ENCODE measurements at places on chromosomes 13 and 19. TPM values are rescaled to one million over a fixed set of nuclear protein-coding genes. Genes with fewer than 3 reads are reported as not detected.

- DNase-seq: no peak
Observed at GRCh38 chr13:100275746-100276145, 186.9 kb downstream of the PCCA start.

DNA sequence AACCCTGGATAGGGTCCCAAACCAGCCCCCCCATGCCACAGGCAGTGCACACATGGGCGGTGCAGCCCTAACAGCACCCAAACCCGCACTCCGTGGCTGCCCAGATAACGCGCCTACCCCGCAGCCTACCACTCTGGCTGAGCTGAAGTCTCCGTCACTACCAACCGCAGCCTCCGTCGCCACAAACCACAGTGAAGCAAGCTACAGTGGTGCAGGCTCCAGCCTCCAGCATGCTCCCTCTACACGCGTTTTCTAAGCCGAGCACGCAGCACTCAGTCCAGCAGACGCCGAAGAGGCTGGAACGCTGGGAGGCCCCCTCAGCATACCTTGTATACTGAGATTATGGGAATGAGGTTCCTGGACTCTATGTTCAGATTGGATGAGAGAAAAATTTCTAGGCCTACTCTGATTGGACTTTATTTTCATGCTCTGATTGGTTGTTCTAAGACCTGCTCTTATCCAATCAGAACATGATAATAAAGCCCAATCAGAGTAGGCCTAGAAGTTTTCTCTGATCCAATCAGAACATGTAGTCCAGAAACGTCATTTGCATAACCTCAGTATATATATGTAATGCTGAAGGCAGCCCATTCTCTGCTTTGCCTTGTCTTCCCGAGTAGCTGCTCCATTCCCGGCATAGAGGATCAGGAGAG, 56.7 kb upstream of the C1QTNF9B start:
- DNase-seq: no peak

GRCh38 chr13:48334534-48335127, 31.1 kb downstream of the RB1 start:
- no peak for DNase-seq

GRCh38 chr19:33370783-33371182, 2.7 kb upstream of the CEBPG start:
- no peak for DNase-seq

- no peak for DNase-seq
Observed at GRCh38 chr13:107835339-107836018, 379.9 kb downstream of the LIG4 start.

DNA sequence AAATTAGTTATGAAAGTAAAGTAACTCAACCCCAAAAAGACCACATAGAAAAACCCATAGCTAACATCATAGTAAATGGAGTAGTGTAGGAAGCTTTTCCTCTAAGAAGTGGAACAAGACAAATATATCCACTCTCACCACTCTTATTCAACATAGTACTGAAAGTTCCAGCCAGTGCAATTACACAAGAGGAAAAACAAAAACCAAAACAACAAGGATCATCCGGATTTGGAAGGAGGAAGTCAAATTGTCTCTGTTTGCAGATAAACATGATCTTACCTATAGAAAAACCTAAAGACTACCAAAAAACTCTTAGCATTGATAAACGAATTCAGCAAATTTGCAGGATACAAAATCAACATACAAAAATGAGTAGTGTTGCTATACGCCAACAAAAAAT, 8.5 kb upstream of the SIGLEC8 start:
- DNase-seq: no peak

DNA sequence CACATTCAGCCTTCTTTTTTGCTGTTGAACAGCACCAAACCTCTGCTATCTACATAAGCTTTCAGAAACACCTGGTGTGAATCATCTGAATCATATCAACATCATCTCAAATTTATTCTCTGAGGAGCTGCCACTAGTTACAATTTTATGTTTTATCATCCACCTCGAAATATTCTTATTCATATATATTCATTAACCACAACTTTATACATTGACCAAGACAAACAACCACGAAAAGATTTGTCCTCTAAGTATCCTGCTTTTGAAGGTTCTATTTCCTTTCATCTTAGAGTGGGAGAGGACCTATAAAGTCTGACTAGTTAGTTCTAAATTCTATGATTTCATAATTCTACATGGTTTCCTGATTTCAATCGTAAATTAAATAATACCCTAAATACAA, 18.9 kb downstream of the ESD start:
- DNase-seq: no peak

- DNase-seq: no peak
Observed at GRCh38 chr13:42575938-42576337, 2.0 kb downstream of the TNFSF11 start.

GRCh38 chr19:2048959-2049740, 1.9 kb downstream of the MKNK2 start:
- peak; percentile 75 for DNase-seq

GRCh38 chr13:21259571-21260455, 83.4 kb downstream of the MRPL57 start:
- no peak for DNase-seq

- DNase-seq: no peak
Observed at GRCh38 chr13:50584856-50585580, 258.5 kb downstream of the DLEU7 start.

GRCh38 chr13:27028683-27029480, 142.7 kb downstream of the USP12 start:
- DNase-seq: no peak

DNA sequence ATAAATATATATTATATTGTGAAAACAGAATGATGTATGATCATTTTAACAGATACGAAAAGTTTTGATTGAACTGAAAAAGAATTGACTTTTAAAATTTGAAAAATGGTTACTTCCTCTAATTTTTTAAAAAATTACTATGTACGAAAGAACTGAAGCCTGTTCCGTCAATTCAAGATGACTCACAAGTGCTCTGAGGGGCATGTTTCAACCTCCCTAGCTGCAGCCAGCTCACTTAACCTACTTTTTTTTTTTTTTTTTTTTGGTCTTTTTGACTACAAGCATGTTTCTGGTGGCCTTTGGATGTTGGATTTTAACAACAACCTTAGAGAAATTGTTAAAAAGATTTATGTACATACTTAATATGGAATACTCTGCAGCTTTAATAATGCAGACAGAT, 1139.3 kb downstream of the DIAPH3 start:
- DNase-seq: no peak

DNA sequence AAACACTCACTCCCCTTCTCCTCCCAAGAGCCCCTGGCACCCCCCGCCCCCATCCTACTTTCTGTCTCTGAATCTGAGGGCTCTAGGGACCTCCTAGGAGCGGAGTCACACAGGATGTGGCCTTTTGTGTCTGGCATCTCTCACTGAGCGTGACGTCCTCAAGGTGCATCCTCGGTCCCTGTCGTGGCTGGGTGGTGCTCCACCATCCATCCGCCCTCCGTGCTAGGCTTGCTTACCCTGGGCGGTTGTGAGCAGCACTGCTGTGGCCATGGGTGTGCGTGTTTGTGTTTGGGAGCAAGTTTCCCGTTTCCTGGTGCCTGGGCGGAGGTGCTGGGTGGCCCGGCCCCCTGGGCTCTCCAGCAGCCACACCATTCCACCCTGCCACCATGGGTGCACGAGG, 12.2 kb downstream of the PLEKHJ1 start:
- no peak for DNase-seq

DNA sequence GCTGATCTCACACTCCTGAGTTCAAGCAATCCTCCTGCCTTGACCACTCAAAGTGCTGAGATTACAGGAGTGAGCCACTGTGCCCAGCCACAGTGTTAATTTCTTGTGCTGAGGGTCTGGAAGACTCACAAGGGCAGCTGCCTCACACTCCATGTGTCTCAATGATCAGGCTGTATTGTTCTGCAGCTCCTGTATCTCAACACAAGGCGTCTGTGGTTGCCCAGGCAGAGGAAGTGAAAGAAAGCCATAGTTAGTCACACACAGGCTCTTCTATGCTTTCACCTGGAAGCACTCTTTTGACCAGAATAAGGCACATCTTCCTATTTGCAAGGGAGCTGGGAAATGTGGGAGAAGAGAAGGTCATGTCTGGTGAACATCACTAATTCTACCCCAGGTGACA, 107.3 kb upstream of the ZNF507 start:
- DNase-seq: no peak

GRCh38 chr19:7925171-7925851, 624 bp downstream of the CTXN1 start:
- peak; percentile 79 for DNase-seq

GRCh38 chr13:25095851-25096453, at the start of gene PABPC3:
Gene PABPC3, plus strand, starts transcription at chr13:25096136. Its CDS starts 63 bp downstream, at chr13:25096199.
- DNase-seq: no peak

DNA sequence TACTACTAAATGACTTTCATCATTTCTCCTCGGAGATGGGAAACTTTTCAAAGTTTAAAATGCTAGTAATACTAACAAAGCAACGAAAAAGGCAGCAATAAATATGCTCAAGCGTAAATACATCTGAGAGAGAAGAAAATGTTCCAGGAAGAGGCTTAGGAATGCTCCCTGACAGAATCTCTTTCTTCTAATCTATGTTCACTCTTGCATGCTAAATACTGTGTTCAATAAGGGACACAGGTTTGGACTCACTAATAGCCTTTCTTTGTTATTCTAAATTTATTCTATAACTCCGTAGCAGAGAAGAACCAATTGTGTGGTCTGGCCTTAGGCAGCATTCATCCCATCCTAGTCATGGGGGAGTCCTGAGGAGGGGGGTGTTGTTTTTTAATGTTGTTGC, 823.0 kb downstream of the PCDH9 start:
- DNase-seq: no peak

- DNase-seq: no peak
Observed at GRCh38 chr13:113851826-113852535, 11.9 kb downstream of the GAS6 start.

KLK2 gene
- not detected for total RNA-seq

CEBPG gene
- total RNA-seq: 30.5 TPM

RHPN2 gene
- 1.1 TPM for total RNA-seq

ZNF561 gene
- total RNA-seq: 38.3 TPM

ACTMAP gene
- 6.1 TPM for total RNA-seq

COMMD6 gene
- total RNA-seq: 142 TPM

MAP1S gene
- 53.6 TPM for total RNA-seq

BST2 gene
- 72.0 TPM for total RNA-seq
